ENCODE measurements at places on chromosomes 16 and 17.

DNA sequence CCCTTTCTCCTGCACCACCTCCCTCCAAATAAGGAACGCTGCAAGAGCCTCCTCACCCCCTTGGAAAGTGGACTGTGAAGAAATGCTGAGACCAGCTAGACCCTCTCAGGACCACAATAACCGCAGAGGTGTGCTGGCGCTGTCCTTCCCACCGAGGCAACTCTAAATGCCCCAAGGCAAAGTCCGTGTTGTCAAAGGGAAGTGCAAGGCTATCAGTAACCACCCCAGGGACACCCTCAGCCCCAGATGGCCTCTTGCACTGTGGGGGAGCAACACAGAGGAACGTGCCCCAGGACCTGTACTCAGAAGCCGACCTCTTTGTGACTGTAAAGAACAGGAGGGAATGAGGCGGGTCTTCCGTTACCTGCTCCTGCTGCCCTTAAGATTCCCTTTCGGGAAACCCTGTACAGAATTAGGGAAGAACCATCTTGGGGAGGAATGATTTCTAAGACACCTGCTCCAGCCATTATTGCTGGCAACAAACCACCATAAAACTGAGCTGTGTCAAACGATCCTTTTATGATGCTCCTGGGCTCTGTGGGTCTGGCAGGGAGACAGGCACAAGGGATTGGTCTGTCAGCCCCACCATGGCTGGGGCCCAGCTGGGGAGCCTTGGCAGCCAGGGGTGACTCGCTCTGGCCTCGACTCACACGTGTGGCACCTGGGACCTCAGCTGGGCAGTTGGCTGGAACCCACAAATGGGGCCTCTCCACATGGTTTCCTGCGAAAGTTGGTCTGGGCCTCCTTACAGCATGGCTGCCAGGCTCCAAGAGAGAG lies 14.6 kb upstream of the MED9 start:
- no peak for DNase-seq

DNA sequence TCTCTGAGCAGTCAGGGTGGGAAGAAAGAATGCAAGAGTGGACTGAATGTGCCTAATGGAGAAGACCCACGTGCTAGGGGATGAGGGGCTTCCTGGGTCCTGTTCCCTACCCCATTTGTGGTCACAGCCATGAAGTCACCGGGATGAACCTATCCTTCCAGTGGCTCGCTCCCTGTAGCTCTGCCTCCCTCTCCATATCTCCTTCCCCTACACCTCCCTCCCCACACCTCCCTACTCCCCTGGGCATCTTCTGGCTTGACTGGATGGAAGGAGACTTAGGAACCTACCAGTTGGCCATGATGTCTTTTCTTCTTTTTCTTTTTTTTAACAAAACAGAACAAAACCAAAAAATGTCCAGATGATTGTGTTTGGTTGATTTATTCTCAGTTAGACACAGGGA lies 14.1 kb downstream of the IGFBP4 start:
- no peak for DNase-seq

DNA sequence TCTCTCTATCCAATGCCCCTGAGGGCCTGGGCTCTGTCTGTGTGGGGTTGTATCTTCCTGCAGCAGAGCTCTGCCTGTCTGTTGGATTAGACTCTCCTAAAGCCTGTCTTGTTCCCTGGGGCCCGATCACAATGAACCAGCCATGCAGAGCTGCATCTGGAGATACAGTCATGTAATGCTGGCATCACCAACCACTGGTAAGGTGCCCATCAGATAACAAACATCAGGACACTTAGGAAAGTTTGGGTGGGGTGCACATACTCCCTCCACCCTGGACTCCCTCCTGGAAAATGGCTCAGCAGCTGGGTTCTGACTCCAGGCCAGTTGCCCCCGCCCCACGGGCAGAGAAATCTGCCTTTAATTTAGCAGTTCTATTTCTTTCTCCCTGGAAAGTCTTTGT lies 61.3 kb upstream of the BRD7 start:
- DNase-seq: no peak

DNA sequence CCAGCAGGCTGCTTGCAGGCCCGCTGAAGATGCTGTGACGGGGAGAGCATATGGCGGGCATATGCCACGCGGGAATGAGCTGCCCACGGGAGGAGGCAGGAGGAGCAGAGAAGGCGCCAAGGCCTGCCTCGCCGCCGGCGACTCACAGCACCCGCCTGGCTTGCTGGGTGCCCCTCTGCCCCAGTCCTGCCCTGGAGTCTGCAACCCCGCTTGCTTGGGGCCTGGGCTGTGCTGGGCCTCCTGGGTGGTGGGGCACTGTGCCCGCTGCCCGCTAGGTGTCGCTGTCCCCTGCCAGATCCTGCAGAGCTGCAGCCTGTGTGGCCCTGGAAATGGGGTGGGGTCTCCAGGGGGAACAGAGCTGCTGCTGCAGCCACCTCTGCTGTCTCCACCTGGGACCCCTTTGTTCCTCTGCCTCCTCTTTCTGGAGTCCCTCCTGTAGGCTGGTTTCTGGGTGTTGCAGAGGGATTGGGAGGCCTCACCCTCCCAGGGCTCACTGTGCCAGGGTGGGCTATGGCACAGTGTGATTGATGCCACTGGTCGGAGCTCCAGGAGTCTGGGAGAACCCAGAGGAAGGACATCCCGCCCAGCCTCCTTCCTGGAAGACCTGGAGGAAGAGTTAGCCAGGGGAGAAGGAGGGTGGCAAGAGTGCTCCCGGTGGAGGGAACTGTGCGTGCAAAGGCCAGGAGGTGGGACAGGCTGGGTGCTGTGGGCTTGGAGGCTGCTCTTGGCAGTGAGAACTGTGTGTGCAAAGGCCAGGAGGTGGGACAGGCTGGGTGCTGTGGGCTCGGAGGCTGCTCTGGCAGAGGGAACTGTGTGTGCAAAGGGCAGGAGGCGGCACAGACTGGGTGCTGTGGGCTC lies 141.0 kb upstream of the CIBAR2 start:
- no peak for DNase-seq

DNA sequence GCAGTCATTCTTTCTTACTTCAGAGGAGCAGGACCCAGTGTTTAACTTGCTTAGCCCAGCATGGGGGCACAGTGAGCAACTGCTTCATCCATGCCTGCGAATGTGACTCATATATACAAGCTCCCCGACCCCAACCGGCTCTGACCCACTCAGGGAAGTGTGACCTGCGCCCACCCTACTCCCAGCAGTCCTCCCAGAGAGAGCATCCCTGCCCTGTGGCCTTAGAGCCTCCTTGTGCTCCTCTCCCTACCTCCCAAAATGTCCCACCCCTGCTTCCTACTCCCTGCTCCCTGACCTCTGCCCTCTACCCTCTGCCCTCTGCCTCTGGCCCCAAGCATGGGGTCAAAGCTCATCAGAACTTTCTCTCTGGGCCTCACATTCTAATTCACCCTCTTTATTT lies 46.9 kb upstream of the DLX4 start:
- DNase-seq: no peak

DNA sequence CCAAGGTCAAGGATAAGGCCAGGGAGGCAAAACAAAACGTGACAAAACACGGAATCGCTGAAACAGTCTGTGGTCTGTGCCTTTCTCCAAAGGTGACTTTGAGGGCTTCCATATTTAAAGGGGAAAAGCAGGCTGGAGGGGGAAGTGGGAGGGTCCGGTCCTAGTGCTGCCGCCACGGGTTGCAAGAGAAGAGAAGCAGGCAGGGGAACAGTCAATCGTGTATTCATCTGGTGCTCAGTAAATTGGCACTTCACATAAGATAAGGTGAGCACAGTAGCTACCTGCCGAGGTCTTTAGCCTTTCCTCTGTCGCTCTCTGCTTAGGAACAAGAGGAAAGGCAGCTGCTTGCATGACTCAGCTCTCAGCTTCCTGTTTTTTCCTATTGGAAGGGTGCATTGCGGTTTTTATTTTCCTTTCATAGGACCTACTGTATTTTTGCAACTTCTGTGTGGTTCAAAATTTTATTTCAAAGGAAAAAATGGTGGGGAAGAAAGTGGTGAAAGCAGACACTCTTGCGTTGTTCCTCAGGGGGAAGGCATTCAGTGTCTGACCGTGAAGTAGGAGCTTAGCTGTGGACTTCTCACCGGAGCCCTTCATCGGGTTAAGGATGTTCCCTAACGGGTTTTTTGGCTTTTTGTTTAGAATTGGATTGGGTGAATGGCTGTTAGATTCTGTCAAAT lies 7.1 kb upstream of the LGALS3BP start:
- DNase-seq: peak; percentile 13

DNA sequence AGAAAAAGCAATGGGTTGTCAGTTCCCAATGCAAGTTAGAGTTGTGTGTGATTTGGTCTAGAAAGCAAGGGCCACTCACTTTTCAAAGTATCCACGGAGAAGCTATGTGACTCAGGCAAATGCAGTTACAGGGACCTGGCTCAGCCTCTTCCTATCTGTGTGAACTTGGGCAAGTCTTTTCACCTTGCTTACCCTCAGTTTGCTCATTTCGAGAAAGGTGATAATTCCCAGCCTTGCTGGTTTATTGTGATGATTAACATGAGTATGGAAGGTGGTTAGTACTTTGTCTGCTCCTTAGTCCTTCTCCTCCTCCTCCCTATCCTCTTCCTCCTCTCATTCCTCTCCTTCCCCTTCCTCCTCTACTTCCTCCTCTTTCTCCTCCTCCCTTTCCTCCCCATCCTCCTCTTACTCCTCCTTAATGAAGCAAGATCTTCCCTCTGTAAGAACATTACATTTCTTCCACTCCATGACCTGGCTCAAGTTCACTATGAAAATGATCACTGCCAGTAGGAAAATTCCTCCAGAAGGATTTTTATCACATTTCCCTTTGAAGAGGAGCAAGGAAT lies 204.0 kb downstream of the GRIN2A start:
- DNase-seq: no peak

DNA sequence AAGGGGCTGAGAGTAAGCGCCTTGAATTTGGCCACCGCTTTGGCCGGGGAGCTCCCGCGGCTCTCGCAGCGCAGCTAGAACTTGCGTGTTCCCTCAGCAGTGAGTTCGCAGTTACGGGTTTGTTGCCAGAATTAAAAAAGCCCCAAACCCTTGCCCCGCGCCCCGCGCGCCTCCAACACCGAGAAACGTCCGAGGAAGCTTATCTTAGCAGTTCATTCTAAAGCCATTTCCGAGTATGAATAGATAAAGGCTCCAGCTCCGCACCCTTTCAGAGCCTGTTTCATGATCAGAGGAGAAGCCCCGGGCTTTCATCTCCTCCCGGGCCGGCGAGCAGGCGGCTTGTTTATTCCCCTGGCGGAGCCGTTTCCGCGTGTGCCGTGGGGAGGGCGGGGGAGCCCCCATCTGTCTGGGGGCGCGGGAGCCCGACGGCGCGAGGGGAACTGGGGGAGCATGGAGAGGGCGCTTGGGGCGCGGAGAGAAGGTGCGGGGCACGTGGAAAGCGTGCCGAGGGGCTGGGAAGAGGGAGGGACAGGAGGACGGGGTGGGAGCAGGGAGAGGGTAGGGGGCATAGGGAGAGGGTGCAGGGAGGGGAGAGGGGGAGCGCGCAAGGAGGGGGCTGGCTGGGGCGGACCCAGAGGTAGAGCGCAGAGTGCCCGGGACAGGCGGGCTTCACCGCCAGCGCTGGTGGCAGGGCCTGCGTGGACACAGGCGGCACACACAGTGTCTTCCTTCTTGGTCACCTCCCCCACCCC lies 9.9 kb downstream of the TBX4 start:
- DNase-seq: no peak

DNA sequence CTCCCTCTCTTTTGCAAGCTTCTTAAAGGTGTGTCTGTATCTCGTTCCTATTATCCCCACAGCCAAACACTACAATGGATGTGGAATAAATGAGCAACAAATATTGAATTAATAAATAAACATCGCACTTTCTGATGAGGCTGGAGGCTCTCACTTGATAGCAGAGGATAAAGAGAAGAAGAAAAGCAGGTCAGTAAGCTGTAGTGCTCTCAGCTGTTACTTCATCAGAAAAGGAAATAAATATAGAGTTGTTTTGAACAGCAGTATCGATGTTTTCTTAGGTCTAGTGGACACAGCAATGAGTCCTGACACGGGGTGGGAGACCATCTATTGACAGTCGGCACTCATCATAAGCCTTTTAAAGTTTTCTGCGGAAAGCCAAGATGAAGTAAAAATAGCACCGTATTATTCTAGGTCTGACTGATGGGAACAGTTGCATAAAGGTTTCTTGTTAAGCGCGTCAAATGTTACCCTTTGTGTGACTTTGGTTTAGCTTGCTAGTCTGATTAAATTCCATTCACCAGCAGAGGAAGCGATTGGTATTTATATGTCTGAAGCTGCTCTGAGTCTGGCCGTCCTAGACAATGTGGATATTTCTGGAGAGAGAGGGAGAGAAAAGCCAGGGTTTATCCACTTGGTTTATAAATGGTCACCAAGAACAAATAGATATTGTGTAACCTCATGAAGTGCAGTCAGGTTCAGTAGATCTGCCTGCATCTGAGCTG lies 646.1 kb downstream of the CDH11 start:
- DNase-seq: no peak

GRCh38 chr16:23504453-23505179 lies 5.7 kb downstream of the GGA2 start:
- no peak for DNase-seq

DNA sequence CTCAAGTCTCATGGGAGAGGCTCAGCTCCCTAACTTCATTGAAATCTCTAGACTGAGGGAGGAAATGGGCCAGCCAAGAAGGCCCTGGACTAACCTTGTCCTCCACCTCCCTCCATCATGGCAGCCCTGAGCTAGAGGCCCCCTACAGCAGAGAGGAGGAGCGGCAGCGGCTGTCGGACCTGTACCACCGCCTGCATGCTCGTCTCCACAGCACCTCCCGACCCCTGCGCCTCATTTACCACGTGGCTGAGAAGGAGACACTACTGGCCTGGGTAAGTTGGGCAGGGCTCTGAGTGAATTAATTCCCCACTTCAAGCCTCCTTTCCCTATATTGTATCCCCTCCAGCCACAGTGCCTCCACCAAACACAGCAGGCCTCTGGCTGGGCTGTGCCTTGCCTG lies 3.8 kb upstream of the SYCE1L start:
- no peak for DNase-seq

DNA sequence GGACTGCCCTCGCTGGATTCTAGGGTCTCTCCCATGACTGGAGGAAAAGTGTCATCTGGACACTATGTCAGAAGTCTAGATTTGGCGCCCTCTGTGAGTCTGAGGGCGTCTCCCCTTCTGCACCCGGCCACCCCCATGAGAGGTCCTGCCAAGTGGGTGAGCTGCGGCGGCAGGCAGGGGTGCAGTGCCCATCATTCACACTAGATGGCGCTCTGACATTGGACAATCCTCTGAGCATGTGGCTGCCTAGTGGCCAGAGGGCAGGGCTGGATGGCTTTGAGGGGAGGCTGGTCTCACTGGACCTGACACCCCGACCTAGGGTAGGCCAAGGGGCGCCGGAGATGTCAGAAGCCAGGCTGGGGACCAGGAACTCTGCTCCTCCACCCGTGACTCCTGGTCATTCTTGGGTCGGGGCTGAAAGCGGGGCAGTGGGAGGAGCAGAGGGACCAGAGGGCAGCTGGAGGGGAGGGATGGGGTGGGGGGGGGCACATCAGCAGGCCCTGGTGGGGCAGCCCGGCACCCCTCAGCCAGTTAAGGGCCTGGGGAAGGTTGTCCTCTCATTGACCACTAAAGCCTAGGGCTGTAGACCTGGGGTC lies 28.0 kb downstream of the MRM1 start:
- no peak for DNase-seq

DNA sequence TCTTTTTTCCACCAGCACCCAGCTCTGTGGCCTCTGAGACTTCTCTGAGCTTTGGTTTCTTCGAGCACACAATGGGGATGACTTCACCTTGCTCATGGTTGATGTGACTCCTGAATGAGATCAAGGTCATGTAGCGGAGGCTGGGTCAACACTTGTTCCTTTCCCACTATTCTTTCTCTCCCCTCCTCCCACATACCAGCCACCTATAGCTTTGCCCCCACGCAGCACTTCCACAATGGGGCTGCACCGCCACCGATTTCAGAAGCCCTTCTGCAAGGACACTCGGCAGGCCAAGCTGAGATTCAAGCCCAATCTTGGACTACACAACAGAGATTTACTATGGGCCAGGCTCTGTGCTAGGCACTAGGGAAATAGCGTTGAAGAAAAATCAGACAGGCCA lies 14.4 kb downstream of the TRIM25 start:
- no peak for DNase-seq

Measured in chondrocyte (in vitro differentiated cells).